ENCODE measurements at places on chromosomes 6 and 20.

- DNase-seq, result no peak
Observed at GRCh38 chr6:9593554-9593953, 821.3 kb downstream of the TFAP2A start.

- no peak for DNase-seq
Observed at GRCh38 chr20:8723296-8723695, 345.6 kb upstream of the PLCB4 start.

DNA sequence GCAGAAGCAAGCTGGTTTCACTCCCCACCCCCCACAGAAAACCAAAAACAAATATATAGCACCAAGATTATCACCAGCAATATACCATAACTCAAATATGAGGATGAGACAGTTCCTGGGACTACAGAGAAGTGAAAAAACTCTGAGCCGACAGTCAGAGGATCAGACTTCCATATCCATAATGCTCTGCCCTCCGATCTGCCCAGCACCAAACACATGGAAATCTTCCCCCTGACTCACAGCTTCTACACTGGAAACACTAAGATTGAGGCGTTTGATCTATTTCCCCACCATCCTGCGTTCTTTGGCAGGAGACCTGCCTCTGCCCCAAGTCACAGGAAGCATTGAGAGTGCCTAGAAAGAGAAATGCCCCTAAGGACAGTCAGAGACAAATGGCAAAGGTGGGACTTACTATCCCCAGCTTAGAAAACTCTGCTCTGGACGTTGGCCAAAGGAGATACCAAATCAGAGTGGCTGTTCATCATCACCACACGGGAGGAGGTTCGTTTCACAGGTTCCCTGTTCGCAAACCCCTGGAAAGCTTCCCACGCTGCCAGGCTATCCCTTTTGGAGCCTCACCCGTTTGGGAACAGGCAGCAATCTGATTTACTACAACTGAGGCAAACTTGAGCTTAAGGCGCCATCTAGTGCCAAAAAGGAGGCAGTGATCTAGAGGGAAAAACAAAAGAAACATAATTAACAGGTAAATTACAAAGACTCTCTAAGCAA lies 48.7 kb upstream of the SRSF6 start:
- DNase-seq, result no peak

DNA sequence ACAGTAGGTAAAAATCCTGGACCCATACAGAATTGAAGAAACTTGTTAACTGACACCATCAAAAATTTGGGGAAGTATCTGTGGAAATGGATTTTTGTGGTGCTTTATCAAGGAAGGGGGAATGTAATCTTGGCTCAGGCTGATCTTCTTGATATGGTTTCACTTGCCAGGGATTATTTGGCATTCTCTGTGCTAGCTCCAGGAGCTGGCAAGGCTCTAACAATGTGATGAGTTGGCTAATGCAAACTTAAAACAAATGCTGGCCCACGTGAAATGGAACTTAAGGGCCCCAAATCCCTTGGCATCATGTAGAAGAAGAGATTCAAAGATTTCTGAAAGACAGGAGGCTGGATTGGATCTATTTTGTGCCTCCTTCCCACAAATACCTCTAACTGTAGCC lies 13.1 kb downstream of the KCNS1 start:
- no peak for DNase-seq

- DNase-seq, result no peak
Observed at GRCh38 chr6:6314596-6314995, 5.9 kb downstream of the F13A1 start.

- no peak for DNase-seq
Observed at GRCh38 chr6:108661982-108662381, 101.3 kb downstream of the FOXO3 start.

DNA sequence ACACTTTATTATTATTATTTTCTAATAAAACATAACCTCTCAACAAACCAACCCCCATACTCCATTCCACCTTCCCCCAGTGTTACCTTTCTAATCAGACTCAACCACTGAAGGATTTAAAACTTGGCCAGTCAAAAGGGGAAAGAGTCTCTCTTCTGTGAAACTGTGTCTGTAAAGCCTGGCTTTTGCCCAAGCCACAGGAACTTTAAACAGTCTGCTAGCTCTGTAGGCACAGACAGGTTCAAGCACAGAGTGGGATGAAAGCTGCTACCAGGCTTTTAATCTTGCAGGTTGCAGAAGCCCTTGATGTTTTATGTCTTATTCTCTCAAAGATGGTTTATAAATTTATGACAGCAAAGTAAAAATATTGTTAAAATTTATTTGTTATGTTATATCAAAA lies 585.7 kb downstream of the TENT5A start:
- no peak for DNase-seq

DNA sequence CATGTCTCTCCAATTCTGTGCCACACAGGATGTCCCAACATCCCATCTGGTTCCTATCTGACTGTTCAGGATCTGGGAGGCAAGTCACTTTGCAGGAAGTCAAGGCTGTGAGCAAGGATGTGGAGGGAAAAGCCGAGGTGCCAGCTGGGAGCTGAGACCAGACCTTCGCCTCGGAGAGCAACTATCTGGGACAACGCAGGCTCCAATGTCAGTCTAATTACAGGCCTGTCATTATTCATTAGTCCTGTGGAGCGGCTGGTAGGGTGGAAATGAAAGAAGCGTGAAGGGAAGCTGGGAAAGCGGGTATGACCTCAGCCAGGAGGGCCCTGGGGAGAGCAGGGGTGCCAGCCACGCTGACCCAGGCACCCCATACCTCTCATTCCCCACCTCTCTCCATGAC lies 147.3 kb downstream of the UNC5CL start:
- no peak for DNase-seq

GRCh38 chr6:168333039-168333438 lies 13.5 kb upstream of the DACT2 start:
- DNase-seq, result no peak

- DNase-seq, result no peak
Observed at GRCh38 chr6:142613981-142614380, 312.2 kb downstream of the ADGRG6 start.

GRCh38 chr6:81876971-81877370 lies 124.5 kb upstream of the TENT5A start:
- DNase-seq, result no peak

GRCh38 chr6:75281653-75282052 lies 2.9 kb downstream of the TMEM30A start:
- no peak for DNase-seq

DNA sequence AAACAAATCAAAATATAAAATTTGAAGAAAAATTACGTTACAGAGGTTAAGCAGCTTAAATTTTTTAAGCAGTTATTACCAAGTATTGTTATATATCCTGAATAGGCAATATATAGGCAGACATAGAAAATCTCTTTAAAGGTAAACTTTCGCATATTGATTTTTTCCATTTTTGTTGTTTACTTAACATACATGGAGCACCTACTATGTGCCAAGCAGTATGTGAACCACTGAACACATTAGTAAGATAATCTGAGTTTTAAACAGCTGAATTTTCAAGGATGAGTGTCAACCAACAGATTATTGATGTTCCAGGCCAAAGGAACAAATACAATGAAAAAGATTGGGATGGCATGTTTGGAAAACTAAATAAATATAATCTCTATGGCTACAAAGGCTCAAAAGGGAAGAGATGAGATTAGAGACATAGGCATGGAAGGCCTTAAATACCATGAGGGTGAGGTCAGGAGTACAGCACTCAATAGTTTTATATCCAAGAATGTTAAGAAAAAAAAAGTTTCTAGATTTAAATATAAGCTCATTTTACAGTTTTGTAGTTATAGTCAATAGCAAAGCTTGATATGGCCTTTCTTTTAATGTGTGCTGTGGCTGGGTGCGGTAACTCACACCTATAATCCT lies 277.5 kb downstream of the PTPRK start:
- DNase-seq, result no peak

- DNase-seq, result no peak
Observed at GRCh38 chr20:9506280-9506821, 8.0 kb upstream of the LAMP5 start.

- DNase-seq, result no peak
Observed at GRCh38 chr20:32018269-32019155, 8.3 kb downstream of the CCM2L start.

GRCh38 chr6:7787137-7787608 lies 61.3 kb downstream of the BMP6 start:
- no peak for DNase-seq

GRCh38 chr6:13259393-13259792 lies 68.9 kb downstream of the TBC1D7 start:
- no peak for DNase-seq

- DNase-seq, result no peak
Observed at GRCh38 chr6:6494677-6495076, 93.8 kb upstream of the LY86 start.

GRCh38 chr6:169935348-169935718 lies 183.9 kb downstream of the ERMARD start:
- DNase-seq, result no peak

- no peak for DNase-seq
Observed at GRCh38 chr6:41559655-41560427, 13.7 kb downstream of the FOXP4 start.

- DNase-seq, result no peak
Observed at GRCh38 chr6:92110403-92110802, 1309.0 kb downstream of the EPHA7 start.

GRCh38 chr6:113057567-113058053 lies 710.5 kb downstream of the RFPL4B start:
- DNase-seq, result no peak

GRCh38 chr6:12892151-12892550 lies 175.6 kb downstream of the PHACTR1 start:
- DNase-seq, result no peak

GRCh38 chr6:151121900-151122299 lies 117.9 kb upstream of the AKAP12 start:
- no peak for DNase-seq

DNA sequence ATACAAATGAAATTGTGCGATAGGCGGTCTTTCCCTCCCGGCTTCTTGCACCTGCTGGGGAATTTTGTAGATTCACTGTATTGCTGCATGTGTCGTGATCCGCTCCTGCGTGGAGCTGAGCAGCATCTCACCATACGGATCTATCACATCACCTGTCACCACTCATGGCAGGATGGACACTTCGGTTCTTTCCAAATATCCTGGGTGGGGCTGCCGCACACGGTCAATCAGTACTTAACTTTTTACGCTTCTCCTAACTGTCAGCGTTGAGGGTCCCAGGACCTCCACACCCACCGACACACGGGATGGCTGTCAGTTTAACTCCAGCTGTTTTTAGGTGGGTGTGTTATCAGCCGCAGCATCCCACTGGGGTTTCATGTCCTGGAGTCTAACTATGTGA lies 19.2 kb downstream of the TAF4 start:
- DNase-seq, result no peak

- DNase-seq, result no peak
Observed at GRCh38 chr6:99189823-99190721, 159.4 kb downstream of the FAXC start.

- no peak for DNase-seq
Observed at GRCh38 chr20:16145919-16146318, 427.3 kb downstream of the KIF16B start.

DNA sequence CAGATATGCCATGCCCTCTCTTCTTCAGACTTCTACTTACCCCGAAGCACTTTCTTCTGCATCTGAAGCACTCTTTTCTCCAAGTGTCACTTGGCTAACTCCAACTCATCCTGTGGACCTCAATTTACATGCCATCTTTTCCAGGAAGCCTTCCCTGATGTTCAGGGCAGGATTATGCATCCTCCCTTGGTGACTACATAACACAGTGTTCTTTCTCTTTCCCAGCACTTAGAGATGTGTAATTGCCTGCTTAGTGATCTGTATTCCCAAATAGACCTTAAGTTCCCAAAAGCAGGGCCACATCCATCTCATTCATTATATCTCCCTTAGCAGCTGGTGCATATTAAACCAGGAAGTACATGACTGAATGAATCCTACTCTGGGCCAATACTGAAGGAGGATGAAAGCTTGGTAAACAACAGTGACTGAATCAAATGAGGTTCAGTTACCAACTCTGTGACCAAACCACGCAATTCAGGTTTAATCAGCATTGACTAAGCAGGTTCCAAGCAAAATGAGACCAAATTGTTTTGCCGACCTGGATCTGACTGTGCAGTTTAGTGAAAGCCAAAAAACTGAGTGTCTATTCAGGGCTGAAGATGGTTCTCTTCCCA lies 121.4 kb upstream of the TCF21 start:
- DNase-seq, result no peak

DNA sequence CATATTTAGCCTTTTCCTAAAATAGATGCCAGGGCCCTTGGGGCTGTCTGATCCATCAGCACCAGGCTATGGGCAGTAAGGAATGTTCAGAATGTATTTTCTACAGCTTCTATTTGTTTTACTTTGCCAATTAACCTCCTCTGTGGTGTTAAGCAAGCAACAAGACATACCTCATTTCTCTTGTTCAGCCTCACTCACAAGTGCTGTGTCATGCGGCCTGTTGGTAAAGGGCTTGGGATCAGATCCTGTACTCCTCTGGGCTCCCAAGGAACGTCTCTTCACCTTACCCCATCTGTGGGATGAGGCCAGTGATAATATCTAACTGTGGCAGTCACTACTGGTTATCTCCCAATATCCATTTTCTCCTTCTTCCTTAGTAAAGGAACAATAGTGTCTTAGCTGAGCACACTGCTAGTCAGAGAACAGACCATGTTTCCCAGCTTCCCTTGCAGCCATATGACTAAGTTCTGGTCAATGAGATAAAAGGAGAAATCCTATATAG lies 7.0 kb upstream of the DSTN start:
- no peak for DNase-seq

DNA sequence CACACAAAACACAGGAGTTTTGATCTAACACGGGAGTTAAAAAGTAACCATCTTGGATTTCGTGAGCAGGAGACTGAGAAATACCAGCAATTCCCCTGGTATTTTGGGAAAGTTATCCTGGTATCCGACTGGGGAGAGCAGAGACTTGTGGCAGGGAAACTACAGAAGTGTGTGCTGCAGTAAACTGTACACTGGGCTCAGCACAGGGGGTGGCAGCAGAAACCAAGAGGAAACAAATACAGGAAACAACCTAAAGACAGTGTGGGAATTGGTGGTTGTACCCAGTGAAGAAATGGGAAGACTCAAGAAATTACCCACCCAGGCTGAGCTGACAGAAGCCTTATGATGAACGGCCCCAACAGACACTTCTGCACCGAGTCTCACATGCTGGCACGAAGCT lies 109.8 kb downstream of the CHD6 start:
- DNase-seq, result no peak

DNA sequence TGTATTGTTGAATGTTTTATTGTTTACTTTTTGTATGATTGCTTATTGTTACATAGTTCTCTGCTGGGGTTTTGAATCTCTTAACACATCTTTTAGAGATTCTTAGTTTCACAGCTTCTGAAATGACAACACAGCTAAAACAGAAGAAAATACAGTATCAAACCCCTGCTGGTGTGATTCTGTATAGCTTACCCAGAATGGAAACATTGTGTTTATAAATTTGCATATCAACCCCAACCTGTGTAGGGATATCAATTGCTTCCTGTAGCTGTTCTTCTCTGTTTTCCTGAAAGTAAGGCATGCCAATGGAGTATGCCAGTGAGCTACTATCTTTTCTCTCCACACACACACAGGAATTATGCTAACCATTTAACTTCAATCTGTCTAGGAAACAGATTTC lies 64.3 kb upstream of the ID4 start:
- no peak for DNase-seq

Data from activated CD8-positive, alpha-beta memory T cell treated with anti-CD3 and anti-CD28 coated beads for 1 hour (primary cell).